ENCODE measurements at places on chromosomes 4 and X. TPM values are rescaled to one million over a fixed set of nuclear protein-coding genes. Genes with fewer than 3 reads are reported as not detected.
A peak's percentile ranks its signal among the peaks of the same experiment; 100 is the strongest.

ERVMER34-1 gene
- total RNA-seq: 6.2 TPM

KLB gene
- total RNA-seq: not detected

EREG gene
- 34.0 TPM for total RNA-seq

DKC1 gene
- total RNA-seq: 149 TPM

PITX2 gene
- 0.77 TPM for total RNA-seq

USP17L21 gene
- not detected for total RNA-seq

SLC26A1 gene
- 0.16 TPM for total RNA-seq

SLC25A14 gene
- 13.7 TPM for total RNA-seq

DNA sequence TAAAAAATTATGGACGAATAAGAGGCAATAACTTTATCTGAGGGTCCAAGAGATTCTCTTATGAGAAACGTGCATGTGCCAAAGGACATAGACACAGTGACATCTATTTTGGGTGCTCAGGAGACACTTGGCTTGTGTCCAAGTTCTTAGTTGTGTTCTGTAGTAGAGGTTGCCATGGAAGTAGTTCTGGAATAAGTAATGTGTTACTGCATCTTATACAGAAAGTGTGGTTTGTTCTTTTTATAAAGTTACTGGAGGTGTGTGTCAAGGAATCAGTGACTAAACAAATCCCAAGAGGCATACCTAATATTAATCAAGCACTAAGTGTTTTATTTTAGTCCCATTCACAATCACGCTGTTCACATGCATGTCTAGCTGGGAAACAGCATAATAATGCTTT lies 305.7 kb downstream of the ARHGAP24 start:
- H3K4me1 ChIP-seq: peaks cover 30% of the 10 kb centered on the region
- no peaks in the 10 kb centered on the region for H3K36me3 ChIP-seq
- H3K27ac ChIP-seq: no peak overlapping the region
- H3K27me3 ChIP-seq: no peaks in the 10 kb centered on the region

- no peaks in the 10 kb centered on the region for H3K27me3 ChIP-seq
- no peaks in the 10 kb centered on the region for H3K4me1 ChIP-seq
- DNase-seq: no peak
- H3K27ac ChIP-seq: no peak overlapping the region
These were observed 14.4 kb downstream of the TXK start for GRCh38 chr4:48119646-48120045.

- DNase-seq: no peak
- H3K36me3 ChIP-seq: peaks cover 7% of the 10 kb centered on the region
- peaks cover 14% of the 10 kb centered on the region for H3K4me1 ChIP-seq
- H3K27ac ChIP-seq: no peak overlapping the region
- no peaks in the 10 kb centered on the region for H3K27me3 ChIP-seq
These were observed 41.8 kb upstream of the CLDN24 start for GRCh38 chr4:183364025-183364424.

DNA sequence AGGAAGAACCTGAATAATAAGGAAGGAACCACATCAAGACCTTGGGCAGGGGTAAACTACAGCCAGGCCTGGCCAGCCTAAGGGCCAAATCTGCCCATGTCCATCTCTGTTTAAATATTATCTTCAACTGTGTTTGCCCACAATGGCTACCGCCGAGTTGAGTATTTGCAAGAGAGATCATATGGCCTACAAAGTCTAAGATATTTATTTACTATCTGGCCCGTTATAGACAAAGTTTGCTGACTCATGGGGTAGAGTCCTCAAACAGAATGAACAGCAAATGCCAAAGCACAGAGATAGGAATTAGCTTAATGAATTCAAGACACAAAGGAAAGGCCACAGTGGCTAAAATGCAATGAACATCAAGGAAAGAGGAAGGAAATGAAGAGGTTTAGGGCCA lies 44.8 kb downstream of the RPS6KA3 start:
- peaks cover 59% of the 10 kb centered on the region for H3K27me3 ChIP-seq
- H3K36me3 ChIP-seq: no peaks in the 10 kb centered on the region
- DNase-seq: no peak
- no peak overlapping the region for H3K27ac ChIP-seq

GRCh38 chr4:134126000-134126560 lies 75.5 kb downstream of the PABPC4L start:
- H3K27ac ChIP-seq: no peak overlapping the region
- no peaks in the 10 kb centered on the region for H3K36me3 ChIP-seq
- H3K27me3 ChIP-seq: no peaks in the 10 kb centered on the region
- H3K4me1 ChIP-seq: no peaks in the 10 kb centered on the region

- H3K36me3 ChIP-seq: no peaks in the 10 kb centered on the region
- peaks cover 18% of the 10 kb centered on the region for H3K4me1 ChIP-seq
- no peak overlapping the region for H3K27ac ChIP-seq
These were observed 60.5 kb downstream of the FHDC1 start for GRCh38 chr4:152996672-152997071.

DNA sequence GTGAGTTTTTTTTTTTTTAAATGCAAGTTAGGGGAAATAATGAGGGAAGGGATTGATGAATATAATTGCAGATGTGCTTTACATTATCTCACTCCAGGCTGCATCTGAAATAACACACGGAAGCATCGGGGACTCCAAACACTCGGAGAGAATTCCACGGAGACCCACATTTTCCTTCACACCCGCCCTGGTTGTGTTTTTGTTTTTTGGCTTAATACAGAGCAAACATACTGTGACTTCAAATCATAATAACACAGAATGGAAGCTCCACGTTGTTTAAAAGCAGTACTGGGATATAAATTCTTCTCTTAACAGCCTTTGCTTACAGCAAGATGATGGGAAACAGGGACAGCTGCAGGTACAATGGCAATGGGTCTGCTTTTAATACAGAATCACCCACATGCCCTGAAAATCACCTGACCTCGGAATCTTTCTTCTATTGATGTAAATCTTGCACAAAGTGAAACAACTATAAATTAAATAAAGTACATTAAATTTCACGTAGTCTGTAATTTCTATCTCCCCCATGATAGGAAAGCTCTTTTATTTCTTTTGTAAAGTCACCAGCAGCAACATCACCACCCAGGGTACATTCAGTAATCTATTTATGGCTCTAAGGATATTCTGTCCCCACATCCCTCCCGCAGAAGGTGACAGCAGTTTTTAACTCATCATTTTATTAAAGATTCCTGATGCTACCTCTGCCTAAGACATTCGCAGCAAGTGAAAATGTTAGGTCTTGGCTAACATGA lies 119.3 kb downstream of the ZNF827 start:
- no peak overlapping the region for H3K27ac ChIP-seq
- H3K4me3 ChIP-seq: no peak overlapping the region
- H3K4me1 ChIP-seq: no peaks in the 10 kb centered on the region

- H3K27ac ChIP-seq: no peak overlapping the region
- no peaks in the 10 kb centered on the region for H3K4me1 ChIP-seq
- H3K36me3 ChIP-seq: no peaks in the 10 kb centered on the region
These were observed 800.2 kb upstream of the TENM3 start for GRCh38 chr4:181443021-181443420.

- H3K4me3 ChIP-seq: no peak overlapping the region
- no peaks in the 10 kb centered on the region for H3K27me3 ChIP-seq
- no peaks in the 10 kb centered on the region for H3K4me1 ChIP-seq
These were observed 251.4 kb downstream of the DTHD1 start for GRCh38 chr4:36532670-36533379.

GRCh38 chrX:16063141-16063540 lies 60.2 kb upstream of the GRPR start:
- DNase-seq: peak; percentile 23
- no peaks in the 10 kb centered on the region for H3K4me1 ChIP-seq
- H3K27ac ChIP-seq: no peak overlapping the region
- H3K27me3 ChIP-seq: peaks cover 22% of the 10 kb centered on the region
- no peaks in the 10 kb centered on the region for H3K36me3 ChIP-seq

GRCh38 chr4:109803924-109804571 lies 2.2 kb upstream of the CFI start:
- no peaks in the 10 kb centered on the region for H3K36me3 ChIP-seq
- no peak overlapping the region for H3K27ac ChIP-seq
- H3K4me1 ChIP-seq: no peaks in the 10 kb centered on the region

DNA sequence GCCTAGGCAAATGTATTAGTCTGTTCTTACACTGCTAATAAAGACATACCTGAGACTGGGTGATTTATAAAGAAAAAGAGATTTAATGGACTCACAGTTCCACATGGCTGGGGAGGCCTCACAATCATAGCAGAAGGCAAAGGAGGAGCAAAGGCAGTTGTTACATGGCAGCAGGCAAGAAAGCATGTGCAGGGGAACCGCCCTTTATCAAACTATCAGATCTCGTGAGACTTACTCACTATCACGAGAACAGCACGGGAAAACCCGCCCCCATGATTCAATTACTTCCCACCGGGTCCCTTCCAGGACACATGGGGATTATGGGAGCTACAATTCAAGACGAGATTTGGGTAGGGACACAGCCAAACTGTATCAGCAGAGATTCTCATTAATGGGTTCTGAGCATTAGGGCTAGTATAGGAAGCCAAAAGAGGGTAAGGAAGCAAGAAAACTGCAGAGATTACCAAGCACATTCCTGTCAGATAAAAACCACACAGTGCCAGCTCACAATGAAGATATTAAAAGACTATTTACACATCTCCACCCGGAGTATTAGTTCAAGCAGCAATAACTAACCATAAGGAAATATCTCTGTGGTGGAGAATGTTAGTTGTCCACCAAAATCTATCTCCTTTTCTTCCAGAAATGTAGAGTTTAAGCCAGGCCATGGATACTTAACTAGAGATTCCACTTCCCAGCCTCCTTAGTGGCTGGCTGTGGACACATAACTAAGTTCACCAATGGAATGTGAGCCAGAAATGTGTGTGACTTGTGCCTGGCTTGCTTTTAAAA lies 61.2 kb upstream of the HOPX start:
- H3K27ac ChIP-seq: no peak overlapping the region
- DNase-seq: no peak
- no peaks in the 10 kb centered on the region for H3K36me3 ChIP-seq
- H3K4me3 ChIP-seq: no peak overlapping the region
- no peaks in the 10 kb centered on the region for H3K27me3 ChIP-seq

DNA sequence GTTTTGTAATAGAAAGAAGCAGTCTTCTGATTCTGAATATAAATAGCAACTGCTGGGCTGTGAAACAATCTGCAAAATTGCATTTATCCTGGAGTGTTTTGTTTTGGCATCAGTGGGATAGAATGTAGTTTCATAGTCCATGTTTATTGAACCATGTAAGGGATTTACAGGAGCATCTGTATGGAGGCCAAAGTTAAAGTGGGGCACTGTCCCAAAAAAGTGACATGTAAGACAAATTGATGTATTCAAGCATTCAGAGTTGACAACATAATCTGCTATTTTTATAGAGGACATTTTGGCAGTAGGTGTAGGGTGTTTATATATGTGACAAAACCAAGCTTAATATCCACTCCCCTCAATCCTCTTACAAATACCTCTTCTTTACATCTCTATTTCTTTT lies 200.5 kb upstream of the ANK2 start:
- H3K36me3 ChIP-seq: no peaks in the 10 kb centered on the region

DNA sequence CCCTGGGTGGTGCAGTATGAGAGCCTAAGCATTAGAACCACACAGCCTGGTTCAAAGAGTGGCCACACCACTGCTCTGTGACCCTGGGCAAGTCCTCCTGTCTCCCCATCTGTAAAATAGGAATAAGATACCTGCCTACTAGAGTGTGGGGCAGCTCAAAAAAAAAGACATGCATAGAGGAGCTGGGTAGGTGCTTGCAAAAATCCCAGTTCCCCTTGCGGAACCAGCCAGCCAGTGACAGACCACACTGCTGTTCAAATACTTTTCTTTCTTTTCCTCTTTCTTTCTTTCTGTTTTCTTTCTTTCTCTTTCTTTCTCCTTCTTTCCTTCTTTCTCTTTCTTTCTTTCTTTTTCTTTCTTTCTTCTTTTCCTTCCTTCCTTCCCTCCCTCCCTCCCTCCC lies 63.0 kb upstream of the TRIM2 start:
- no peaks in the 10 kb centered on the region for H3K27me3 ChIP-seq
- no peak overlapping the region for H3K4me3 ChIP-seq
- no peak for DNase-seq
- peaks cover 4% of the 10 kb centered on the region for H3K36me3 ChIP-seq
- H3K27ac ChIP-seq: no peak overlapping the region

- DNase-seq: no peak
- no peaks in the 10 kb centered on the region for H3K4me1 ChIP-seq
- H3K36me3 ChIP-seq: no peaks in the 10 kb centered on the region
- H3K4me3 ChIP-seq: no peak overlapping the region
These were observed 9.8 kb downstream of the PWWP3B start for GRCh38 chrX:106177982-106178321.

GRCh38 chrX:40543661-40544328 lies 37.0 kb upstream of the ATP6AP2 start:
- H3K4me3 ChIP-seq: no peak overlapping the region
- H3K27ac ChIP-seq: no peak overlapping the region
- H3K4me1 ChIP-seq: peaks cover 7% of the 10 kb centered on the region
- no peaks in the 10 kb centered on the region for H3K36me3 ChIP-seq
- DNase-seq: peak; percentile 53

- DNase-seq: no peak
- H3K27me3 ChIP-seq: no peaks in the 10 kb centered on the region
- peaks cover 27% of the 10 kb centered on the region for H3K36me3 ChIP-seq
- H3K4me3 ChIP-seq: no peak overlapping the region
- peaks cover 13% of the 10 kb centered on the region for H3K4me1 ChIP-seq
These were observed 4.1 kb downstream of the PRIMPOL start for GRCh38 chr4:184653650-184654049.

Data from MCF 10A (cell line).